ENCODE measurements at places on chromosomes 16 and 17.

DNA sequence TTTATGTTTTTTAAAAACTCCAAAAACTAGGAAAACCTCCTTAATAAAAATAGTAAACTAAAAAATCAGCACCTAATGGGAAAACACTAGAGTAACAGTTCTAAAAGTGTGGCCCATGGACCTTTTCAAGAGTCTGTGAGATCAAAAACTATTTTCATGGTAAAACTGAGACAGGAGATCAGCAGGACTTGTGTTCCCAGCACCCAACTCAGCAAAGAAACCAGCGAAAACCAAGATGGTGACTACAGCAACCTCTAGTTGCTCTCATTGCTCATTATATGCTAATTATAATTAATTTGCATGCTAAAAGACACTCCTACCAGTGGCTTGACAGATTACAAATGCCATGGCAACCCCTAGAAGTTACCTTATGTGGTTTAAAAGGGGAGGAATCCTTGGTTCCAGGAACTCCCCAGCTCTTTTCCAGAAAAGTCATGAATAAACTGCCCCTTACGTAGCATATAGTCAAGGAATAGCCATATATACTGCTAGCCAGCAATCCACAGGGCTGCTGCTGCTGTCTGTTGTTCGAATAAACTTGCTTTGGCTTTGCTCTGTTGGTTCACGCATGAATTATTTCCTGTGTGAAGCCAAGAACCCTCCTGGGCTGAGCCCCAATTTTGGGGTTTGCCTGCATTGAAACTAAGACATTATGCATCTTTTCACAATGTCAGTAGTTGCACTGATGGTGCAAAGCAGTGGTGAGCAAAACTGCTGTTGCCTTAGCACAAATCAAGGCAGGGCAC, 12.4 kb downstream of the CMTR2 start:
- no peak for DNase-seq

- DNase-seq, result no peak
Measured at GRCh38 chr16:21199607-21200218, 11.7 kb downstream of the ZP2 start.

DNA sequence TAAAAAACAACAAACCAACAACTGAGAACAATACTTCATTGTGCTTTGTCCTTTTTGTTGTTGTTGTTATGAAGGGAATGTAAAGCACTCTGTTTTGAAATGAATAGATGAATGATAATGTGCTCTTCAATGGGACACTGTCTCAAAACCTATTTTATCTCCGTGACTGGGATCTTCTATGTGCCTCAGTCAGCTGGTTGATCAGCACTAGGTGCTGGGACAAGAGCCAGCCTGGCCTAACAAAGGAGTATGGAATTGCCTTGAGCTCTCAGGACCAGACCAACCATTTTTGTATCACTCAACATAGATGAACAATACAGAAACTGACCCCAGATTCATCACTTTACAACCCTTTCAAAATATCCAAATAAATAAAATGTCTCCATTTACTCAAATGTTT, 440.2 kb downstream of the KCNJ2 start:
- no peak for DNase-seq

DNA sequence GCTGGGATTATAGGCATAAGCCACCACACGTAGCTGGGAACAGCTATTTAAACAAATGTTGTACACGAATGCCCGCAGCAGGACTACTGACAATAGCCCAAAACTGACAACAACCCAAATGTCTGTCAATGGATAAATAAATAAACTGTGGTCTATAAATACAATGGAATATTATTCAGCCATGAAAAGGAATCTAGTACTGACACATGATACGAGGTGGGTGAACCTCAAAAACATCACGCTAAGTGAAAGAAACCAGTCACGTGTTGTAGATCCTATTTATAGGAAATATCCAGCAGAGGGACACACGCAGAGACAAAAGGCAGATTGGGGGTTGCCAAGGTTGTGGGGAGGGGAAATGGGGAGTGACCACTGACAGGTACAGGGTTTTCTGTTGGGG, 390.0 kb upstream of the TNRC6C start:
- DNase-seq, result no peak

DNA sequence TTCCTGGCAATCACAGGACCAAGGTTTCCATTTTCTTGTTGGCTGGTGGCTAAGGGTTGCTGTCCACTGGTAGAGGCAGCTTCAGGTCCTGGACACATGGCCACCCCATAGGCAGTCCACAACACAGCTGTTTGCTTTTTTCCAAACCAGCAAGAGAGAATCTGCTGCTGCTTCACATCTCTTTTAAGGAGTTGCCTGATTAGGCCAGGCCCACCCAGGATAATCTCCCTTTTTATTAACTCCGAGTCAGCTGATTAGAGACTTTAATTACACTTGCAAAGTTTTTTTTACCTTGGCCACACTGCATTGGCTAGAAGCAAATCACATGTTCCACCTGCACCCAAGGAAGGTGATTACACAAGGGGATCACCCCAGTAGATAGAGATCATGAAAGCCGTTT, 106.6 kb upstream of the IRX6 start:
- DNase-seq, result no peak

- DNase-seq, result no peak
Measured at GRCh38 chr16:10566613-10567012, 13.8 kb downstream of the EMP2 start.

- DNase-seq, result no peak
Measured at GRCh38 chr16:28524681-28525171, 14.0 kb downstream of the NUPR1 start.

DNA sequence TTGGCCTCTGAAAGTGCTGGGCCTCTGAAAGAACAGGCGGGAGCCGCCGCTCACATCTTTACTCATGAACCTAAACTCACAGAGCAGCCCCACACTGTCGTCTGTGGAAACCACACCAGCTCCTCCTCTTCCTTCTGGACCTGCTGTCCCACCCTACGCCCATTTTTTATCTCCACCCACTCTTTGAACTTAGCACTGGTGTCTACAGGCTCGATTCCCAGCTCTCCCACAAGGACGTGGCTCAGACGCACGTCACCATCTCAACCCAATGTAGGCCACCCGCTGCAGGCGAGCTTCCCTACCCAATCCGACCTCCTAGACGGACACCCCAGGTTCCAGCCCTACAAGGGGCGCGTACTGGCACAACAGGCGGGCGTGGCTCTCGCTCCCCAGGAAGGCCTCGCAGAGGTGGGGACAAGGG, 62.2 kb downstream of the NXN start:
- DNase-seq, result no peak
